Cerebellar nuclear complex (tissue), 1 donor: ENCODE measurements at places on chromosomes 13 and 19.

- DNase-seq = no peak
These were observed 4.8 kb upstream of the TMEM91 start for GRCh38 chr19:41371541-41371940.

DNA sequence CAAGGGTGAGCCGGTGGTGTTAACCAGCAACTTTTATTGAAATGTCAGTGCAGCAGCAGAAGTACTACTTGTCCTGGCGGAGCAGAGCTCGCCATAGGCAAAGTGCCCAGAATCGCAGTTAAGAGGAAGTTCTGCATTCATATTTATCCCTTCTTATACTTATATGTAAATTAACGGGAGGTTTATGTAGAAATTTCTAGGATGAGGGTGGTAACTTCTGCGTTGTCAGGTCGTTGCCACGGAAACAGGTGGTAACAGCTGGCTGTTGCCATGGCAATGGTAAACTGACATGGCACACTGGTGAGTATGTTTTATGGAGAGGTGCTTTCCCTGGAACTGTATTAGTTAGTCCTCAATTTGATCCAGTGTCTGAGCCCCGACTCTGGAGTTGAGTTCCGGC lies 2494.9 kb upstream of the PCDH20 start:
- DNase-seq = no peak

DNA sequence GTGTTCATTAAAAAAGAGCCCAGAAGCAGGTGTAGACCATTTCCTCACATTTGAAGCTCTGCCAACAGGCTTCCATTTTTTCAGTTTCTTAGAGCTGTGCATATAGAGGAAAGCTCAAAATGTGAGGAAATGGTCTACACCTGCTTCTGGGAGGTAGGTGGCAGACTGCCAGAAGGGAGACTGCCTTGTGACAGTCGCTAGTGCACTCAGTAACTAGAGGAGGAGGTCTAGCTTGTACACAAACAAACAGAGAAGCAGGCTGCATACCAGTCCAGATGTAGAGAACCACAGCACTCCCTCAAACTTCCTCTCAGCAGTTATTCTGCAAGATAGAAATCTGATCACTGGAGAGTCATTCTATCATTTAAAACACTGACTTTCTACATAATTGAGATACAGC lies 800.2 kb downstream of the EFNB2 start:
- no peak for DNase-seq

GRCh38 chr19:31297991-31298390 lies 51.2 kb downstream of the TSHZ3 start:
- DNase-seq = no peak

GRCh38 chr19:39641773-39642172 lies 13.9 kb upstream of the LGALS16 start:
- DNase-seq = no peak

- DNase-seq = no peak
These were observed 11.9 kb downstream of the PEAK3 start for GRCh38 chr19:2270157-2270422.
